CD4-positive, alpha-beta T cell (primary cell): ENCODE measurements at places on chromosomes 4 and X.

- no peak for DNase-seq
These were observed 66.6 kb downstream of the TBC1D9 start for GRCh38 chr4:140689623-140690022.

DNA sequence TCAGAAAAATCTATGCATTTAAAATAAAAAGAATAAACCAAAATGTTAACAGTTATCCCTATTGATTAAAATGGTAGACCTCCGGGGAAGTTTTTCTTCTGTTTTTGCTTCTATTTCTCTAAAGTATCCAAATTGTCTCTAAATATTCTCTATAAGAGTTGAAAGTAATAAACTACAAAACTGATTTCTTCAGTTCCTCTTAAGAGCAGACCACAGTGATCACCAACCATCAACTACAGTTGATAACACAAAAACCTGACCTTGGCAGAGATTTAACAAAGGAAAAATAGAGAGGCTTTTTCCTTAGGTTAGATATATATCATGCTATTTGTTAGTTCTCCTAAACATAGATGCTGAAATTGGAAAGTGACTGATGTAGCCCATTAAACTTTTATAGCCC lies 27.3 kb downstream of the DDX60 start:
- DNase-seq: no peak

- DNase-seq: no peak
These were observed at the start of gene STOX2 for GRCh38 chr4:183905081-183905592. Gene STOX2, plus strand, starts transcription at chr4:183905307. Its CDS starts 1,484 bp downstream, at chr4:183906791.

GRCh38 chrX:128616933-128617332 lies 564.7 kb upstream of the ACTRT1 start:
- DNase-seq: no peak

DNA sequence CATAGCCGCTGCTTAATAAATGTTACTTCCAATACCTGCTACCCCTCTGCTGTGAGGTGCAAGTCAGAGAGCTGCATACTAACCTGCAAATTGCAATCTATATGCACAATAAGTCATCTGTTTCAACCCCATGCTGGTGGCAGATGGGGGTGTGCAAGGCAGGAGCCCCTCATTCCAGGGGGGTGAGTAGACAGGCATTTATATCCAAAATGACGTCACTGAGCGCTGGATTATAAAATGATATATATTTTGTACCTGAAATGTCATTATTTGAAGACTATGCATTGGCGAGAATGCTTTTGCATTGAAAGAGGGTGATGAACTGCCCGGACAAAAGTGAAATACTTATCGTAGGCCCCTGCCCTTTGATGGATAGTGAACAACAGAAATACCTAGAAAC lies 24.7 kb downstream of the RBMX2 start:
- DNase-seq: no peak

- DNase-seq: no peak
These were observed 46.4 kb downstream of the KDR start for GRCh38 chr4:55078987-55079386.

DNA sequence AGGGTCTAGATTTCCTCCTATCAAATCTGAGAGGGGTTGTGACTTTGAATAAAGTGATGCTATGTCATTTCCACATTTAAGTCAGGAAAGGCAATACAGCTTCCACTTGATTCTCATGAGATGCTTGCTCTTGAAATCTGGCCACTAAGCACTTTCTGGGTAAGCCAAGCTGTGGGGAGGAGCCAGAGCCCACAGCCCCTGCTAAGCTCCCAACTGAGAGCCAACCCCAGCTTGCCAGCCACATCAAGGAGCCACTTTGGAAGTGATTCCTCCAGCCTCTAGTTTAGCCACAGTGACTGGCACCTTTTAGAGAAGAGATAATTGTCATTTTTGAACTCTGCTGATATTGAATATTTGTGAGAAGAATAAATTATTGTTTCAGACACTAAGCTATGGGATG lies 1441.5 kb upstream of the IGFBP7 start:
- no peak for DNase-seq

- no peak for DNase-seq
These were observed 35.0 kb downstream of the IRF2 start for GRCh38 chr4:184439386-184439785.

- no peak for DNase-seq
These were observed 34.3 kb downstream of the ENPEP start for GRCh38 chr4:110510277-110510676.

GRCh38 chr4:66123190-66123589 lies 452.9 kb upstream of the EPHA5 start:
- no peak for DNase-seq

DNA sequence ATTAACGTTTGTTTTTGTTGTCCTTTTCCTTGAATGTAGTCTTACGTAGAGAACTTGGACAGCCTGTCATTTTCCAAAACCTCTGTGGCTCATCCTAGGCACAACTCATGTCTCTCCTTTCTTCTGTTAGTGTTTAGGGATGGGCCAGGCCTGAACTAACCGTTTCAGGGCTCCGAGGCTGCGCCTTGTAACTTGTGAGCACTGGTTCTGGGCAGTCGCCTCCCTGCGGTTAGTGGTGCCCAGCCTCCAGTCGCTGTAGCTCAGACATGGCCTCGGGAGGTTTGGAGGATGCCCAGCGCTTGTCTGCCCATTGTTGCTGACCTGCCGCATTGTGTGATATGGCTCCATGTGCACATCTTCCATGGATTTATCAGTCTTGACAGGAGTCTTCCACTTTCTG lies 32.8 kb downstream of the TMEM131L start:
- no peak for DNase-seq

- no peak for DNase-seq
These were observed 3.9 kb downstream of the CTBP1 start for GRCh38 chr4:1244978-1245471.

GRCh38 chr4:76879731-76880364 lies 18.1 kb downstream of the SOWAHB start:
- DNase-seq: no peak

- DNase-seq: no peak
These were observed 6.9 kb upstream of the ADRA2C start for GRCh38 chr4:3759236-3759635.

DNA sequence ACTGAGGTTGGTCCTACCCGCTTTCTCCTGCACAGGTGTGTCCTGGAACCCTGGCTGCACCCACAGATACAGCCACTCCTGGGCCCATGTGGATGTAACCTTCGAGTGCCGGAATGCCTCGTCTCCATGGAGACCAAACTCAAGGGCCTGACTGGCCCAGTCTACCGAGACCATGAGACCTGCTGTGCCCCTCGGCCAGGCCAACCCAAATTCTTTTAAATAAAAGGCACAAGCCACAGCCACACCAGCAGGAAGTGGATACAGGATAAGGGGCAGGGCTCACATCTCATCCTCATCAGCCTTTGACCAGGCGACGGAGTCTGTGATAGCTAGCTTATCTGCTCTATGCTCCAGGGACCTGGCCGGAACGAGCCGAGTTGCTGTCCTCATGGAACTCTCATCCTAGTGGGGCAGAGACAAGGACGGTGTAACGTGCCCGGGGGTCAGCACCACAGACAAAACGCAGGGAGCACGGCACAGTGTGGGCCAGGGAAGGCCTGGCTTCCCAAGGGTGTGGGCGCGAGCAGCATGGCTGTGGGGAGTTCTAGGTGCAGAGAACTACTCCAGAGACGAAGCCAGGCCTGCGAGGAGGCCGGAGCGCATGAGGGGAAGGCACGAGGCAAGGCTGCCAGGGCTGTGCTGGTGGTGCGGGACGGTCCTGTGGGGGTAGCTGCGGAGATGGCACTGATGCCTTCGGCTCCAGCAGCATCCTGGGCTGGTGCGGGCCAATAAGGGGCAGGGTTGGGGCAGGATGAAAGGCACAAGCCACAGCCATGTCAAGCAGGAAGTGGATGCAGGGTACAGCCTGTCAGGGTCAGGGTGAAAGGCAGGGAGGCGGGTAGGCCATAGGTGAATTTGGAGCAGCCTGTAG lies 22.7 kb downstream of the NOP14 start:
- DNase-seq: no peak

DNA sequence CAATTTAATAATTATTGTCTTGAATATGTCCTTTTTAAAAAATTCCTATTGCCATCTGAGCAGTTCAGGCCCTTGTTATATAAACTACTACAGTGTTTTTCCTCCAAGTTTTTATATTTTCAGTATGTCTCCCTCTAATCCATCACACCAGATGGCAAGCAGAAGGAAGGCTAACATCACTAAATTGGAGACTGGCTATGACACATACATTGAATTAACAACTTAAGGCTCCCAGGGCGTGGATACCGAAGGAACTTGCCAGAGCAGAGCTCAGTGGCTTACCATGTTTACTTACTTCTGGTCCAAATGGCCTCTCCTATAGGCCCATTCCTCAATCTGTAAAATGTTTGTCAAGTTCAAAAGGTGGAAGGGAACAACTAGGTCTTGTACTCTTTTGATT lies 13.0 kb downstream of the MAGEB1 start:
- DNase-seq: no peak

DNA sequence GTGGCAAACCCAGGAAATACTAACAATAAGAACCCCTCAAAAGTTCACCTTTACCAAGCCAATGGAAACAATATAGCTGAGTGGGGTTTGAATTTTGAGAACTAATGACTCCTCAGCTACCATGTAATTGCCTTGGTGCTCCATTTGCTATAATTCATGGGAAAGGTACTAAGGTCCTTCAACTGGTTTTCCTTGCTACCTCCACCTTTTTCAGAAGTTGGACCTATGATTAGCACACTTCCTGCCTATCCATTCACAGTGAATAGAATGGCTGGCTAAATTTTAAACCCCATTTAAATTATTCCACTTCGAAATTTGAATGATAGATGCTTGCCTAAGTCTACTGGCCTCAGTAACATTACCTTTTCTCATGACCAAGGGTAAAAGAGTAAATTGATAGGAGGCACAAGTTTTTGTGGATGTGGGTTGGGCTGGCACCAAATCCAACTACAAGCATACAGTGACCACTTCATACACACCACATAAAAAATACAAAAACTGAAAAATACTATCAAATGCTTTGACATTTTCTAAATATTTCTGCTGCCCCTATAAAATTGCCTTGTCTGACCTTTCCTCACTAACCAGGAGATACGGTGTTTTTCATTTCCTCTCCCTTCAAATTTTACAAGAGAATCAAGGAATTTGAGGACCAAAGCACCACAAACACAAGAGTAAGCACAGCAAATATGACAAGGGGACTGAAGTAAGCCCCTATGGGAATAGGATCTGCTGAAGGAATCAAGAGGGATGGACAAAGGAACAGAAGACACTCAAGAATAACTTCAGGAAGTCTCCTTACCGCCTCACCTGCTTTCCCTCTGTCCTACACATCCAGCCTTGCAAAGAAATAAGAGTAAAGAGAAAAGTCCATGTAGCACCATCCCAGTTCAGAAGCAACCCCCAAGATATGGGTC lies 255.5 kb downstream of the CHIC1 start:
- DNase-seq: no peak

DNA sequence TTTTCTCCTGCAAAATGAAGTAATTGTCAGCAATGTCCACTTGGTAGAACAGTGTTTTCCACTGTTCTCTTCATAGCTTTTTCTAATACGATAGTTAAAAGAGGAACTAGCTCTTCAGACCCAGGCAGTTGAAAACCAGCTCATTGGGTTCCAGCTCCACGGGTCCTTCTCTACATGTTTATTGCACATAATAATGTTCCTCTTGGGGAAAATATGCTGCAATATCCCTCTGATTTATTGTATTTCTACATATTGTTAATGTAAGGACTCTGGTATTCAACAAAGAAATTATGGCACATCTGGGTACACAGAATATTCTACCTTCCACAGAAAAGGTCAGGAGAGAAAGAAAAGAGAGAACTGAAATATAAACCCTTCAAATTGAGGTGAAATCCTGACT lies 473.4 kb downstream of the TRIML1 start:
- DNase-seq: no peak

DNA sequence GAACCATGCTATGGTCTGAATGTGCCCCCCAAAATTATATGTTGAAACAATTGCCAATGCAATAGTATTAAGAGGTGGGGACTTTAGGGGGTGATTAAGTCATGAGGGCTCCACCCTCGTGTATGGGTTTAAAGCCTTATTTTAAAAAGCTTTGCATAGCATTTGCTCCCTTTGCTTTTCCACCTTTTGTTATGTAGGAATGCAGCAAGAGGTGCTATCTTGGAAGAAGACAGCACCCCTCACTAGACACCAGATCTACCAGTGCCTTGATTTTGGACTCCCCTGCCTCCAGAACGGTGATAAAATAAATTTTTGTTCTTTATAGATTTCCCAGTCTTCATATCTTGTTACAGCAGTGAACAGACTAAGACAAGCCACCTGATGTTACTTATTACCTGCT lies 23.3 kb upstream of the NPNT start:
- no peak for DNase-seq

- DNase-seq: no peak
These were observed 68.7 kb upstream of the SPRY1 start for GRCh38 chr4:123327846-123328429.

GRCh38 chrX:115547448-115547847 lies 13.5 kb upstream of the PLS3 start:
- no peak for DNase-seq

DNA sequence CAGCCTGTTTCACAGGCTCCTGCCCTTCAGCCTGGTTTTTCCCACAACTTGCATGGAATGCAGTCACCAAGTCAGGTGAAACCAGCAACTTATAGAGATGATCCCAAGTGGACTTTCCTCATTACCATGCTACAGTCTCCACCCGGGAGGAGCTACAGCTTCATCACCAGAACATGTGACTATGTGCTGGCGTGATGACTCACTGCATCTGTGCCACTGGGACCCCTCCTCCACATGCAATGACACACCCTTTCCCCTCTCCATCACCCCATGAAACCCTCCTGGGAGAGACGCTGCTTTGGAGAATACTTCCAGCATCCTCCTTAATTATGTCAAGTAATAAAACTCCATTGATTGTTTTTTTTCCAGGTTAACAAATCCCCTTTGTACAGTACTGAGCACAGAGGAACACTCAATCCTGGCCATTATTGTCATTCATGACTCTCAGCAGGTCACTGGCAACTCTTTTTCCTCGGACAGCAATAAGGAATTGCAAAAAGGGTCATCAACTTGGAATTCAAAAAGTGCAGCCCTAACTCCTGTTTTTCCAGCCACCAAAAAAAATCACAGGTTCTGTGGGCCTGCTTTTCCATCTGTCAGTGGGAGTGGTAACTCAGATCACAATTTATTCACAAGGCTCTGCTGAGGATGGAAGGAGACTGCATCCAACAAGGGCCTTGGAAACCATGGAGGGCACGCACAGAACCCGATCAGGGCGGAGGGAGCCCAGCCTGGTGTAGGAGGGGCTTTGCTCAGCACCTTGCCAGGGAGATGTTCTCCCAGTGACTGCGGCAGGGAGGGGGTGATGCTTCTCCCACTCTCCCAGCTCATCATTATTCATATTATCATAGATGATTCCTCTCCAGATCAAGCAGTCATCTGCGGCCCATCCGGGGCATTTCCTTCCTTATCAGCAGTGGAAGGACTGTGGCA lies 17.4 kb downstream of the QDPR start:
- no peak for DNase-seq
